ENCODE measurements at places on chromosomes 3 and 15.

GRCh38 chr3:184717399-184717983, 5.6 kb upstream of the MAGEF1 start:
- DNase-seq, result no peak

DNA sequence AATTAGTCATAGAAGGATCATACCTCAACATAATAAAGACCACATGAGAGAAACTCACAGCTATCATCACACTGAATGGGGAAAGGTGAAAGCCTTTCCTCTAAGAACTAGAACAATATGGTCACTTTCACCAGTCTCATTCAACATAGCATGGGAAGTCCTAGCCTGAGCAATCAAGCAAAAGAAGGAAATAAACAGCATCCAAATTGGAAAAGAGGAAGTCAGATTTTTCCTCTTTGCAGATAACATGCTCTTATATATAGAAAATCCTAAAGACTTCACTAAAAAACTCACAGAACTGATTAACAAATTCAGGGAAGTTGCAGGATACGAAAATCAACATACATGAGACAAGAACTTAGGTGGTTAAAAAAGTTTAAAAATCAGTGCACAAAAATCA, 24.7 kb downstream of the MAP3K13 start:
- no peak for DNase-seq

DNA sequence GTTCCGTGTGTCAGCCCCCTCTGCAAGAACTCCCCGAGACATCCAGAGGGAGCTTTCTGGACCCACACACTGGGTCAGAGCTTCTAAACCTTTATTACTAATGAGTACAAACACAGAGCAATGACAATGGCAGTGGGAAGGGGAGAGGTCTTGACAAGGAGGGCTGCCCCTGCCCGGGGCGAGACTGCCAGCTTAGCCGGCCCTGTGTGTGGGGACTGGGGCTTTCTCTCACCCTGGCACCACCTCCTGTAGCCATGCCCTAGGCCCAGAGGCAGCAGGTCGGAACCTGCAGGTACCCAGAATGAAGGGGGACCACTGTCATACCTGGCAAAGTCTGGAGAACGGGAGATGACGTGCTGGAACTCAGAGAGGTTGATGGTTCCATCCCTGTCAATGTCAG, 3.1 kb downstream of the CIB1 start:
- DNase-seq, result no peak

DNA sequence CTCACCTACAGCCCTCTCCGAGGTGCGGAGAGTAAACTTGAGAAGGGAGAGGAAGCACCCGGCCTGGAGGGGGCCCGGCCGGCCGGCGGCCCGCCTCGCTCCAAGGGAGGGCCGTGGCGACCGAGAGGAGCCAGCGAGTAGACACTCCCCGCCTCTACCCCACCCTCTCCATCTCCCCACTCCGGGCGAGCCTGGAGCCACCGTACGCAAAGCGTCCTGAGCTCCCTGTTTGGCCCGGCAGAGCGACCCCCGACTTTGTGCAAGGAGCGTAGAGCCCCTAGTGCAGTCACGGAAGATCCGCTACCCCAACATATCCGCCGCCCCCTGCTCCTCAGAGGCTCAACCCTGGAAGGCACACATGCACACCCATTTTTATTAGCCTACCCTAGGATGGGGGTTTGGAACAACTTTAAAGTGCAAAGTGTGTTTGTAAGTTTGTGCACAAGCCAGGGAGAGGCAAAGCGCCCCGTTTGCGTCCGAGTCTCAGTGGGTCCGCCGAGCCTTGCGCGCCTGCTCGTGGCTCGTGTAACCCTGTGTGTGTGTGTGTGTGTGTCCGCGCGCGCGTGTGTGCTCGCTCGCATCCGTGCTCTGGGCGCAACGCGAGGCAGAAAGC, 508 bp upstream of the SMAD6 start:
- peak; percentile 85 for DNase-seq

- no peak for DNase-seq
Measured at GRCh38 chr15:80455051-80455648, 51.0 kb downstream of the ARNT2 start.

- DNase-seq, result no peak
Measured at GRCh38 chr3:100548053-100548452, 55.6 kb downstream of the TMEM45A start.

- no peak for DNase-seq
Measured at GRCh38 chr15:48242015-48242414, 35.9 kb downstream of the SLC12A1 start.

DNA sequence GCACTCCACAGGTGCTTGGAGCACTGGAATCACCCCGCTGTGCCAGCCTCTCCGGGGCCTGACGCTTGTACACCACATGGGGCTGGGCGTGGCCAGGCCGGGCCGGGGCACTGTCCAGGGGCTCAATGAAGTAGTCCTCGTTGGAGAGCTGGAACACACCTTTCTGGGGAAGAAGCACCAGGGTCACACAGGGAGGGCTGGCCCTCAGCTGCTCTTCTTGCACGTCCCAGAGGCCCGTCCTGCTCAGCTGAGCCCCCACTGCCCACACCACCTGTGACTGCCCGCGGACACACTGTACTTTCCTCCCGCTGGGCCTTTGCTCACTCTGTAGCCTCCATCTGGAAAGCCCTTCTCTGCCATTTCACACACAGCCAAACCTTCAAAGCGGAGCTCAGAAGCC, 13.3 kb downstream of the ADAMTS7 start:
- DNase-seq, result no peak

DNA sequence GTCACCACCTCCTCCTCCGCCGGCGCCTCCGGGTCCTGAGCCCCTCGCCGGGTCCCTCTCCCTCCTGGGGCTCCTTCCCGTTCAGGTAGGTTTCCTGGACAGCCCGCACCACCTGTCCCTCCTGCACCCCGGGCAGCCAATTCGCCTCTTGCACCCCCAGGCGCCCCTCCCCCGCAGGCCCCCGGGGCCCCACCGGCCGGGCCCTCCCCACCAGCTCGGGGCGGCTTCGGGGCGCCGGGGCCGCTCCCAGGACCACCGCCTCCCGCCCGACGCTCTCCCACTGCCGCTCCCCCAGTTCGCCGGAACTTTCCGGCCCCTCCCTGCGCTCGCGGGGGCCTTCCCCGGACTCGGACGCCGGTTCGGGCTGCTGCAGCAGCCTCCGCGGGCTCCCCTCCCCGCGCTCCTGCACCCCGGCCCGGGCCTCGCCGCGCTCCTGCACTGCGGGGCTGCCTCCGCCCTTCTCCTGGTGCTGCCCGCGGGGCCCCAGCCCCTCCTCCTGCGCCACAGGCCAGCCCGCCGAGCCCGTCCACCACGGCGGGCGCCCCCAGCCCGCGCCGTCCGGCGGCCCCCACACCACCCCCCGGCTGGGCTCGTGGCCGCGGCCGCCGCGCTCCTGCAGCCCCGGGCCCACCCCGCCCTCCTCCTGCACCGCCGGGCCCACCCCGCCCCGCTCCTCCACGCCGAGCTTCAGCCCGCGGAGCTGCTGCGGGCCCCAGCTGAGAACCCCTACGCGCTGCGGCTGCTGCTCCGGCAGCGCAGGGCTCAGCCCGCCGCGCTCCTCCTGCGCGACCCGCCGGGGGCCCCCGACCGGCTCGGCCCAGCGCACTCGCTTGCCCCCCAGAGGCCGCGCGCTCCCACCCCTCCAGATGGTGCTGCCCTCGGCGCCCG, 587 bp upstream of the TNK2 start:
- peak; percentile 32 for DNase-seq

GRCh38 chr3:176987901-176988650, 209.2 kb downstream of the TBL1XR1 start:
- no peak for DNase-seq

- no peak for DNase-seq
Measured at GRCh38 chr3:46703013-46703520, 1.9 kb downstream of the TMIE start.

GRCh38 chr3:176941689-176942088, 255.6 kb downstream of the TBL1XR1 start:
- DNase-seq, result no peak

DNA sequence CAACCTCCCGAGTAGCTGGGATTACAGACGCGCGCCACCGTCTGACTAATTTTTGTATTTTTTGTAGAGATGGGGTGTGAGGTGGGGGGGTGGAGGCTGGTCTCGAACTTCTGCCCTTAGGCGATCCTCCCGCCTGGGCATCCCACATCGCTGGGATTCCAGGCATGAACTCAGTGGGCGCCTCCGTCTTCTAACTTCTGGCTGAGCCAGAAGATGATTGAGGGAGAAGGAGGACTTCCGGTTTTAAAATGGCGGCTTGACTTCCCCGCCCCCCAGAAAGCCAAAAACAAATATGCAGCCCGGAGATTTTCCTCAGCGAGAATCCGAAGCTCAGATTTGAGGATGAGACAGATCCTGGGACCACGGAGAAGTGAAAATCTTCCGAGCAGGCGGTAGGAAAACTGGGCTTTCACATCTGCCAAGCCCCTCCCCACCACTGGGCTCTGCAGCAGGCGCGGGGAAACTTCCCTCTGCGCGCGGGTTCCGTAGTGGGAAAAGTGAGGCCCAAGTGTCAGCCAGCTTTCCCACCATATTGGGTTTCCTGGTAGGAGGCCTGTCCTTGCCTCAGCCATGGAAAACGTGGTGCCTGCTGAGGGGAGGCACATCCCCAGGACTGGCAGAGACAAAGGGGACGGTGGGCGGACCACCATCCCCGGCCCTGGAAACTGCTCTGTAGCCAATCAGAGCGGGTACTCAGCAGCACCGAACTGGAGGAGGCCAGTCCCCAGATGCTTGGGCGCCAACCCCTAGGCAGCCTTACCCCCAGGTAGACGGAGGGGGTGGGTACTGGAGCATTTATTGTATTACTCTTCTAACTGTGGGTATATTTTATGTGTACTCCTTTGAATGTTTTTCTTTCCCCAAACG, 17.3 kb downstream of the CHST14 start:
- DNase-seq, result no peak

- no peak for DNase-seq
Measured at GRCh38 chr3:173065543-173065981, 75.5 kb downstream of the SPATA16 start.

DNA sequence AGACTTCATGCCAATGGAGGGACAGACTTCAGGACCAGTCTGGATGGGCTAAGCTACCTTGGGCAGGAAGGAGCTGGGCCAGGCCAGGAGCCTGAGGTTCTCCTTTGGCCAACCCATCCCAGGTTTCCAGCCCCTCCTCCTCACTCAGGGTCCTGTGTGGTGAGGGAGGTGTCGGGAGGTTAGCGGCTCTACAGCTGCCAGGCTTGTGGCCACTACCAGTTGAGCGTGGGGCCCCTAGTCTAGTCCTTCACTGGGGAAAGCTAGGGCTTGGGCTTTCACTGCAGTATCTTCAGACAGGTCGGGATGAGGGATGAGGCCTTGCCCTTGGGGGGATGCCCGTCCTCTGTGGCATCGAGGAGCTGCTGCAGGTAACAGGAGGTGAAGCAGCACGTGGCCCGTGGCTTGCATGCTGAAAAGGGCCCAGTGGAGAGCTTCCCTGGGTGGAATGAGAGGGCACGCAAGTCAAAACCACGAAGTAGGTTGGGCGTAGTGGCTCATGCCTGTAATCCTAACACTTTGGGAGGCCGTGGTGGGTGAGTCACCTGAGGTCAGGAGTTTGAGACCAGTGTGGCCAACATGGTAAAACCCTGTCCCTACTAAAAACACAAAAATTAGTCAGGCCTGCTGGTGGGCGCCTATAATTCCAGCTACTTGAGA, 8.5 kb upstream of the FANCD2 start:
- DNase-seq, result no peak

GRCh38 chr15:70475407-70475781, 288.0 kb downstream of the UACA start:
- DNase-seq, result no peak

- DNase-seq, result no peak
Measured at GRCh38 chr3:101281521-101282030, 38.8 kb downstream of the IMPG2 start.

GRCh38 chr3:100968932-100969906, 24.0 kb downstream of the ABI3BP start:
- no peak for DNase-seq

Measured in HAP-1 (cell line).